Keratinocyte (primary cell): ENCODE measurements at places on chromosomes 13 and 19. TPM values are rescaled to one million over a fixed set of nuclear protein-coding genes. Genes with fewer than 3 reads are reported as not detected.

DNA sequence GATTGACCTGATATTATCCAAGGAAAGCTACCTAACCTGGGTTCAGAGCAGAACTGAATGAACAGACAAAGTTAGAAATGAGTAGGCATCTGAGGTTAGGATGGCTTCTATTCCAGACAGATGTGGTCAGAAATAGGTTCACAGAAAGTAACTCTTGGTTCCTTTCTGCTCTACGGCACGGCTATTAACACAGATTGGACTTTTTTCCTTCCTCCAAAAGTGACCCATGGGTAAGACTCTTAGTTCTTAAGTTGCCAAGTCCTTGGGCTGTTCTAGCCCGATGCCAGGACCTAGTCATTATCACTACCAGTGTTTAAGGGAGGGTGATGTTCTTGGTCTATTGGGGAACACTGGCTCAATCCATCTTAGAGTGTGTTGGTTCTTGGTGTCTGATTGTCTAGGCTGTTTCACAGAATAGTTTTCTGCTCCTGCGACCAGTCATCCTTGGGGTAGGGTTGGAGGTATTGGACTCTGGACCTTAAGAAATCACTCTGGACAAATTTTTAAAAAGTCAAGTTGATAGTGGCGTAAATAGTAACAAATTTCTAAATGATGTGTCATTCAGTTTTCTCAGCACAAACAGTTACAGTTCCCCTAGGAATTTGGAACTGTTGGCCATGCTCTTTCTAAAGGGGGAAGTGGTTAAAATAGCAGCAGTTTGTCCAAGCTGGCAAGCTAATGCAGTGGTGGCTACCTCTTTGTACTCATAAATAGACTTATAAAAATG, 60.1 kb upstream of the MYCBP2 start:
- no peak for DNase-seq

DNA sequence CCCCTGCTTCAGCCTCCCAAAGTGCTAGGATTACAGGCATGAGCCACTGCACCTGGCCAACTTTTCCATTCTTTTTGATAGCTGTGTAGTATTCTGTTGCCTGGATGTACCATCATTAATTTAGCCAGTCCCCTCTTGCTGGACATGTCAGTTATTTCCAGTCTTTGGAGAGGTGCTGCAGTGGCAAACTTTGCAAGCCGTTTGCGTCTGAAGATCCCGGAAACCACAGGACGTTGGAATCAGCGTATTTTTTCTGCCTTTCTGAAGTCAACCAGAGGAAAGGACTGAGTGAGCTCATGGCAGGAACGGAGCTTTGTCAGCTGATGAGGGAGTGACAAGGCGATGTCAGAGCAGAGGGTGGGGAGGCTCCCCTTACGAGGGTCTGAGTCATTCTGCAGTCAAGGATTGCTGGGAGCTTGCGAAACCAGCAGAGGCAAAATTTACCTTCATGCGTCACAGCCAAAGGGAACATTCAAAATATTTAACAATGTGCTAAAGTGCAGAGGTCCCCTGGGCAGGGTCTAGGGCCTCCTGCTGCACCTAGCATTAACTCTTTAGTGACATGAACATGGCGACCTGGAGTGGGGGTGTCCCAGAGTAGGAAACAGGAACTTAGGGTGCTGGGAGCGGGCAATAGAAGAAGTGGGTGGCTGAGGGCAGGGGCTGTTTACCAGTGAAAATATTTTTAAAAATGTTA, 5.6 kb downstream of the C5AR1 start:
- DNase-seq = peak; percentile 49

DNA sequence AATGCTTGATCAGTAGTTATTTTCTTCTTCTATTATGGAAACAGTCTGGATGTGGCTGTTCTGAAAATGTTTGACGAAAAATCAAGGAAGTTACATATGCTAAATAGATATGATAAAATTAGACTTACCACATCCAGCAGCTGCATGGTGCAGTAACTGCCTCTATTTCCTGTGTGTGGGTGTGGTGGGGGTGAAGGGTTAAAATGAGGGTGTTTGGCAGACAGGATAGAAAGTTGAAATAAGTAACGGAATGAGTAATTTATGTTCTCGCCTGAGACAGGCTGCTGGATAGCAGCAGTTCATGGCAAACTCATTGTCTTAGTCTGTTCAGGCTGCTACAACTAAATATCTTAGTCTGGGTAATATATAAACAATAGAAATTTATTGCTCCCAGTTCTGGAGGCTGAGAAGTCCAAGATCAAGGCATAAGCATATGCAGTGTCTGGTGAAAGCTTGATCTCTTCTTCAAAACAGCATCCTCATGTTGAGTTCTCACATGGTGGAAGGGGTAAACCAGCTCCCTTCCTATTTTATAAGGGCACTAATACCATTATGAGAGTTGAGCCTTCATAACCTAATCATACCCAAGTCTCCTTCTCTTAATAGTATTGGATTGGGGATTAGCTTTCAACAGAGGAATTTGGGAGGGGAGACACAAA, 1248.9 kb downstream of the SLITRK5 start:
- DNase-seq = no peak

DNA sequence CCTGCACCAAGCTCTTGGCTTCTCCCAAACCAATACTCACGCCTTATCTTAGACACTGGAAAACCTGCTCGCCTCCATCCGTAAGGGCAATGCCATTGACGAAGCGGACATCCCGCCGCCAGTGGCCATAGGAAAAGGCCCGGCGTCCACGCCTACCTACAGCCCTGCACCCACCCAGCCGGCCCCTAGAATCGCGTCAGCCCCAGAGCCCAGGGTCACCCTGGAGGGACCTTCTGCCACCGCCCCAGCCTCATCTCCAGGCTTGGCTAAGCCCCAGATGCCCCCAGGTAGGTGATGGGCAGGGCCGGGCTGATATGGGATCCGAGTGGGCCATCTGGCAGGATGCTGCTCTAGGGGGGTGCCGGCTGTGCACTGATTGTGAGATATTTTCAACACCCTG, 7.4 kb downstream of the CC2D1A start:
- no peak for DNase-seq

GRCh38 chr19:48837687-48838086, 1.4 kb upstream of the HSD17B14 start:
- DNase-seq = no peak

DNA sequence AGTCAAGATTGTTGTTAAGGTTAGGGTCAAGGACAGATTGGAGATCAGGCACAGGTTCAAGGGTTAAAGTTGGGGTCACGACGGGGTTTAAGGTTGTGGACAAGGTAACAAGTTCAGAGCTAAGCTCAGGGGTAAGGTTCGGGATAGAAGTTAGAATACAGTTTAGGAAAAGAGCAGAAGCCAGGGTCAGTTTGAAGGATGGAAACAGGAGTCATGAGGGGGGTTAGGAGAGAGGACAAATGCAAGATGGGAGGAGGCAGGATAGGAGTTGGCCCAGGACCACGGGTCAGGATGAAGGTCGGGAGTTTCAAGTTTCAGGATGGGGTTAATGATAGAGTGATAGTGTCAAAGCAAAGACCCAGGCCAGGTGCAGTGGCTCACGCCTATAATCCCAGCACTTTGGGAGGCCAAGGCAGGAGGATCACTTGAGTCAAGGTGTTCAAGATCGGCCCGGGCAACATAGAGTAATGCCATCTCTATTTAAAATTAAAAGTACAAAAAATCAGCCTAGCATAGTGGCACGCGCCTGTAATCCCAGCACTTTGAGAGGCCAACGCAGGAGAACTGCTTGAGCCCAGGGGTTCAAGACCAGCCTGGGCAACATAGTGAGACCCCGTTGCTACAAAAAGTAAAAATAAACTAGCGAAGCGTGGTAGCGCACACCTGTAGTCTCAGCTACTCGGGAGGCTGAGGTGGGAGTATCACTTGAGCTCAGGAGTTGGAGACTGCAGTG, 7.7 kb downstream of the NPHS1 start:
- DNase-seq = no peak

- no peak for DNase-seq
These were observed 40.0 kb downstream of the COL4A1 start for GRCh38 chr13:110266983-110267382.

The RYR1 gene
- polyA plus RNA-seq = 0.32 to 0.75 TPM (median 0.41 TPM) in 3 replicates

The ARL11 gene
- polyA plus RNA-seq = 0.49 to 0.58 TPM (median 0.55 TPM) in 3 replicates

The ARHGEF7 gene
- polyA plus RNA-seq = 19.0 to 25.2 TPM (median 24.9 TPM) in 3 replicates

The PROZ gene
- polyA plus RNA-seq = not detected in 3 replicates
